ENCODE measurements at places on chromosomes 2 and 18.

GRCh38 chr2:150165442-150165841 lies 322.0 kb downstream of the RND3 start:
- DNase-seq, result no peak

GRCh38 chr2:240946654-240947053 lies 40.5 kb downstream of the CROCC2 start:
- DNase-seq, result no peak

GRCh38 chr2:129483366-129483765 lies 496.1 kb upstream of the RAB6C start:
- no peak for DNase-seq

- no peak for DNase-seq
These were observed 23.4 kb downstream of the OTX1 start for GRCh38 chr2:63073994-63074393.

GRCh38 chr2:175353275-175353674 lies 171.8 kb upstream of the ATP5MC3 start:
- no peak for DNase-seq

DNA sequence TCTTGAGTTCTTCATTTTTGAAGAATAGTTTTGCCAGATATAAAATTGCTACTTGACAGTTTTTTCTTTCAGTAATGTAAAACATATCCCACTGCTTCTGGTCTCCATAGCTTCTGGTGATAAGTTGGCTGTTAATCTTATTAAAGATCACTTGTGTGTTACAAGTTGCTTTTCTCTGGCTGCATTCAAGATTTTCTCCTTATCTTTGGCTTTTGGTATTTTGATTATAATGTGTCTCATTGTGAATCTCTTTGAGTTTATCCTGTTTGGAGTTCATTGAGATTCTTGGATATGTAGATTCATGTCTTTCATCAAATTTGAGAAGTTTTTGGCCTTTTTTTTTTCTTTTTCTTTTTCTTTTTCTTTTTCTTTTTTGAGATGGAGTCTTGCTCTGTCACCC lies 20.2 kb upstream of the ADNP2 start:
- no peak for DNase-seq

DNA sequence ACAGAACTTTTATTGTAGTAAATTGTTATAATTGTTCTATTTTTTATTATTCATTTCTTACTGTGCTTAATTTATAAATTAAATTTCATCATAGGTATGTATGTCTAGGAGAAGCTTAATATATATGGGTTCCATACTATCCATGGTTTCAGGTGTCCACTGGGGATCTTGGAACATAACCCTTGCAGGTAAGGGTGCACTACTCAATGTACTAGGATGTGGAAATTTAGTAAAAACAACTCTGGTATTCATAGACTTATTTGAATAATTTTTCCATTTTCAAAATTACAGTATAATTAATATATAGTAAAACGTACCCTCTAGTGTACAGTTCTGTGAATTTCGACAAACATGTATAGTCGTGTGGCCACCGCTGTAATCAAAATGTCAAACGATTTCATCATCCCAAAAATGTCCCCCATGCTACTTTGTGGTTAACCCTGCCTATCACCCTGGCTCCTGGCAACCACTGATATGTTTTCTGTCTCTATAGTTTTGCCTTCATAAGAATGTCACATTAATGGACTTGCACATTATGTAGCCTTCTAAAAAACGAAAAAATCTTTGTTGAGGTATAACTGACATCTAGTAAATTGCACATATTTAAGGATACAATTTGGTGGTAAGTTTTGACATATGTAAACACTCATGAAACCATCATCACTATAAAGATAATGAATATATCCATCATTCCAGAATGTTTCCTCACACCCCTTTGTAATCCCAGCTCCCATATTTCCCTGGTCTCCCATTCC lies 45.7 kb downstream of the ARL5A start:
- no peak for DNase-seq

- DNase-seq, result no peak
These were observed 10.2 kb upstream of the ATRAID start for GRCh38 chr2:27201675-27202074.
